Left hindlimb (tissue), 1 donor: ENCODE measurements at places on chromosomes 7 and 10.

DNA sequence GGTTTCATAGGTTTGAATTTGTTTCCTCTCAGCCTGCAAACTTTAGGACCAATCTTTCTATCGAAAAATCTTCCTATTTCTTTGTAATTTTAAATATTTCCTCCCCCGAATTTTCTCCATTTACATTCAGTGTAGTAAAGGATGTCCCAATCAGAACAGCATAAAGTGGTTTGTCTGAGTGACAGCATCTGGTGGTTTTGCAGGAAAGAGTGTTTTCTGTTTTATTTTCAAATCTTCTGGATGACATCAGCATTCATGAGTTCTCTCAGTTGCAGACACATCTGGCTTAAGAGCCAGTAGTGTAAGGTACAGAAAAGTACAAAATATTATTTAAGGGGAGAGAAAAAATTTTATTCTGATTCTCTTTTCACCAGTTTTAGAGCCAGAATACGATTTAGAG is 634.8 kb downstream of the PHTF2 start:
- DNase-seq = no peak

GRCh38 chr10:54749623-54750022 is 51.4 kb downstream of the PCDH15 start:
- no peak for DNase-seq

GRCh38 chr10:27779462-27780015 is 33.9 kb upstream of the MKX start:
- no peak for DNase-seq

GRCh38 chr10:30499816-30500215 is 65.8 kb downstream of the MAP3K8 start:
- no peak for DNase-seq

GRCh38 chr7:149003560-149004305 is 24.6 kb downstream of the PDIA4 start:
- DNase-seq = no peak

DNA sequence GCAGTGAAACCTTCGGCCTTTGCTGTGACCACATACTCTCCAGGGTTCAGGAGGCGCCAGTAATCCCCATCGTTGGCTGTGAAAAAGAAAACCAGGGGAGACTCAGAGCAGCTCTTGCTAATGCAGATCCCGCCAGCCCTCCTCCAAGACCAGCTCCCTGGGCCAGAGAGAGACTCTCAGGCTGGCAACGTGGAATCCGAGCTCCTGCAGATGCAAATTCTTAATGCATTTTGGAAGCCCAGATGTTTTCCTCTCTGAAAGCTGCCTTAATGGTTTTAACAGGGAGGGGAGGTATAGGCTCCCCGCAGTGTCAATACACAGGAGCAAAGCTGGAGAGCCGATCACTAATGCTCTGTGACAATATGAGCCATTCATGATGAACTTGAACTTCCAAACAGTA is 80.8 kb downstream of the GPR26 start:
- no peak for DNase-seq

- no peak for DNase-seq
Observed at GRCh38 chr10:114662646-114663217, 4.7 kb upstream of the ABLIM1 start.

DNA sequence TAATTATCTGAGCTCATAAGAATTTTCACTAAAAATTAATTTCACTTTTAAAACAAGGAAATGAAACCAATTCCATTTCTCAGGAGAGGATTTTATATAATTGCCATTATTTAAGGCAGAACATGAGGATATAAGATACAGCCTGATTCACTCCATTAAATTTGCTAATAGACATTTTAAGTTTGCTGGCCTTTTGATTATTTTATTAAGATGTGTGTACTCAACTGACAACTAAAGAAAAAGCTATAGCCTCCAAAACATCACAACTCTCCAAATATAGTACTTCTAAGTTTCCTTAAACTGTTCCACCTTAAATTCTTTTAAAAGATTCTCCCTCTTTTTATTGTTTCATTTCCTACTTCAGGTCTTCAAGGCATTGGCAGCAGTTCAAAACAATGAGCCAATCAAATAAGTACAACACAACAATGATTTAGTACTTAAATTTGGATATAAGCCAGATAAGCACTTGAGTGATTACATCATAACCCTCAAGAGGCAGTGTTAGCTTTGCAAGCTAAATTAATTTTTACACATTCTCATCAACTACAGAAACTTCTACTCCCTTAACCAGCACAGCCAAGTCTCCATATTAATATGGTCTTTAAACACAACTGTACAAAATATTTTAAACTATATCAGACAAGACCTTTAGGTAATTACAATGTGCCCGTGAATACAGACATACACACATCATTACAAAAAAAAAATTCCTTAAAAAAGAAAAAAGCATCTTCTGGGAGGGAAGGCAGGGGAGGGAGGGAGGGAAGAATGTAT is 121.8 kb downstream of the KMT2C start:
- DNase-seq = no peak

GRCh38 chr10:110655320-110655719 is 11.2 kb downstream of the RBM20 start:
- DNase-seq = no peak

DNA sequence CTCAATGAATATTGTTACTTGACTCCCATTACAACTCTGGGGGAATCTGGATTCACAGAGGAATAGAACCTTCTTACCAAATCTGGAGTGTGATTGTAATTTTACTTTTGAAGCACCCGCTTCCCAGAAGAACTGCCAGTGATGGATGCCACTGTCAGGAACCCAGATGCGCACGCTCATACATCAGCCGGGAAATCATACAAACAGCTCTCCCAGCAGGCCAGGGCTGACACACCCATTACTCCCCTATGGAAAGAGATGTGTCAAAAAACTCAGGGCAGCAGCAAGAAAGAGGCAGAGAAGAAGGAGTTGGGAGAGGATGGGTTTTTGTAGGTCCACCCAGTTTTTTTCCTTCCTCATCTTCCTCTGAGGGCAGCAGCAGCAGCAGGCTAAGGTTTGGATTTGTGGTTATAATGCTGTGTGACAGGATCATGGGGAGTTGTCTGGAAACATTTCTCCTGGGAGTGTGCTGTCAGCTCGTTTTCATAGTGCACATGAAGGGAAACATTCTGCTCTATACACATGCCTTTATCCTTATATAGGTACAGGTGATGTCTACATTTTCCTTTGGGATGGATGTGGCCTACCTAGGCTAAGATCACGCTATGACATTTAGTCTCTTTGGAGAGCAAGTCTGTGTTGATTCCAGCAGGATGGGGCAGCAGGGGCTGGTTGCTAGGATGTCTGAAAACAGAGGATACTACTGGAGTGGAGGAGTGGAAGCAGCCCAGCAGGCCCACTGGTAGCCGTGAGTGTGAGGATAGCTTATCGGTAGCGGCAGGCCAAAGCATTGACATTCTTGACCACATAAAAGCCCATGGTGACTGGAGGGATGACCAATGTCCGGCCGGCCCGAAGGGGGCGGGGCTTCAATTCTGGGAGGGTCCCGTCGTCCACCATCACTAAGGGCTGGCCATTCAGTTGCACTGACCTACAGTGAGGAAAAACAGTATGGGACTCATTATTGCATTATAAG is 12.4 kb upstream of the HPS1 start:
- no peak for DNase-seq

GRCh38 chr7:127598318-127598717 is 4.8 kb downstream of the FSCN3 start:
- DNase-seq = no peak

GRCh38 chr10:96325719-96326373 is 21.6 kb downstream of the DNTT start:
- no peak for DNase-seq

GRCh38 chr10:86390337-86391120 is 23.9 kb upstream of the GRID1 start:
- DNase-seq = no peak

- DNase-seq = no peak
Observed at GRCh38 chr10:8617792-8618191, 563.3 kb downstream of the GATA3 start.

GRCh38 chr7:51080622-51081269 is 235.9 kb downstream of the COBL start:
- no peak for DNase-seq

DNA sequence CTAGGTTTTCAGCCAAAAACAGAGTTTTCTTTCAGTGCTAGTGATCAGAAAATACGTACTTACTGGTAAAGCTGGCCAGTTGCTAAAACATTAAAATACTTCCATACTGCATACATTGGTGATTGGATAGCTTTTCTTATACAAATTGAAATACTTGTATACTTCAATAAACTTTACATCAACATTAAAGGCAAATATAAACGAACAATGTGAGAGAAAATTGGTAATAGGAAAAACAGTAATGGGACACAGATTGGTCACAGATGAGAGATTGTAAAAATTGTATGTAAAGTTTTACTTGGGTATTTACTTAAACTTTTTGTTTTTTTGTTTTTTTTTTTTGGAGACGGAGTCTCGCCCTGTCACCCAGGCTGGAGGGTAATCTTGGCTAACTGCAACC is 391.7 kb downstream of the TFEC start:
- DNase-seq = no peak

GRCh38 chr7:72035266-72035665 is 376.9 kb downstream of the CALN1 start:
- DNase-seq = no peak

- no peak for DNase-seq
Observed at GRCh38 chr7:81590131-81590530, 179.7 kb downstream of the HGF start.

DNA sequence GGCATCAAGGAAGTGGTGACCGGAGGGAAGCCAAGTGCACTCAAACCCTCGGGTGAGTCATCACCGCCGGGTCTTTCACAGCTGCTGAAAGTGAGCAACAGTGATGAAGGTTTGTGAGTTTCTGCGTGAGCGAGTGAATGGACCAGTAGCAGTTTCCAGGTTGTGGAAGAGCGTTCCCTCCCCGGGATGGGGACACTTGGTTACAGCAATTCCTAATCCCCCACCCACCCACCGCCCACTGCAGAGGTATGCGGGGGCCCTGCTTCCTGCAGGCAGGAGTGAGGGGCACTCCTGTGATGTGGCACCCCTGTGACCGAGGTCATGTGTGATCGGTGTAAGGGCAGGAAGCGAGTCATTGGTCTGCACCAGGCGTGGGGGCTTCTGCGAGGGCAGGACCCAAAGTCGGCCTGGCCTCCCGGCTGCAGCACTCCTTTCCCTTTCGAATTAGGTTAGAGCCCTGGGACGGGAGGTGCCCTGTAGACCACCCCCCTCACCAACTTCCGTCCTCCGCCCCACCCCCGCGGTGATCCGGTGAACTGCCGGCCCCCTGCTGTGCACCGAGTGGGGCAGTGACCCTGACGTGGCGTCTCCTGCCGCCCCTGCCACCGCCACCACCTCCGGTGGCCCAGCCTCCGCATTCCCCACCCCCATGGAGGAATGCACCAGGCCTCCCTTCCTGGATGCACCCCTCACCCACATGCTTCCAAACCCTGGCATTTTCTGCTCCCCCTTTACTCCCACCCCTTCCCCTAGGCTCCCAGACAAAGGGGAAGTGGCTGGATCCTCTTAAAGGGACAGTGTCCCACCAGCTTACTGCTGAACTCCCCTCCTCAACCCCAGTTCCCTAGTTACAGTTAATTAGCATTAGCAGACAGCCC is 10.9 kb downstream of the LIMK1 start:
- peak; percentile 81 for DNase-seq

- no peak for DNase-seq
Observed at GRCh38 chr7:15816835-15817426, 130.4 kb upstream of the MEOX2 start.

GRCh38 chr7:82389876-82390275 is 53.7 kb downstream of the CACNA2D1 start:
- DNase-seq = no peak

GRCh38 chr7:157405914-157406810 is 69.4 kb downstream of the DNAJB6 start:
- no peak for DNase-seq

GRCh38 chr10:43963379-43963778 is 314.7 kb upstream of the ZNF32 start:
- peak; percentile 2 for DNase-seq

- no peak for DNase-seq
Observed at GRCh38 chr7:43612128-43612527, 29.2 kb downstream of the STK17A start.

GRCh38 chr10:112981553-112981952 is 31.5 kb downstream of the TCF7L2 start:
- DNase-seq = no peak

DNA sequence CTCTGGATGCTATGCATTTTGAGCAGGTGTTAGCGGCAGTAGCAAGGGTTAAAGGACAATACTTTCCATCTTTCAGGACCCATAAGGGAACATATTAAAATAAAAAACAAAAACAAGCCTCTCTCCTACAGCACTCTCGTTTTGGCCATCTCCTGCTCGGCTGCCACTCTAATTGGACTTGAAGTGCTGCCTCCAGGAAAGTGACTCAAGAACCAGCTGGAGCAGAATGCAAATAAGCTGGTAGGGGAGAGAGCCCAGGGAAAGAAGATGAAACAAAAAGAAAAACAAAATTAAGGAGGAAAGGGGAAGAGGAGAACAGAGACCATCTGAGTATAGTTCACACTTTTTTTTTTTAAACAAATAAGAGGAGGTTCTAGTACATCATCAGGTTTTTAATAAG is 65.6 kb downstream of the HBP1 start:
- DNase-seq = no peak

- DNase-seq = no peak
Observed at GRCh38 chr10:108090476-108091215, 926.1 kb upstream of the SORCS1 start.

DNA sequence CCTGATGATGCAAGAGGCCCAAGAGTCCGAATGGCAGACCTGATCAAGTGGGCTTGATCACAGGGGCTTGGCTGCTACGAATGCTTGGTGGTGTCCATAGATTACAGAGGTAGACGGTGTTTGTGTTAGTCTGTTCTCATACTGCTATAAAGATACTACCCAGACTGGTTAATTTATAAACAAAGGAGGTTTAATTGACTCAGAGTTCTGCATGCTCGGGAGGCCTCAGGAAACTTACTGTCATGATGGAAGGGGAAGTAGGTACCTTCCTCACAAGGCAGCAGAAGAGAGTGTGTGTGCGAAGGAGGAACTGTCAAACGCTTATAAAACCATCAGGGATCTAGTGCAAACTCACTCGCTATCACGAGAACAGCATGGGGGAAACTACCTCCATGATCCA is 268.9 kb upstream of the KLF6 start:
- no peak for DNase-seq

GRCh38 chr7:77354484-77354883 is 61.7 kb downstream of the GSAP start:
- DNase-seq = no peak

DNA sequence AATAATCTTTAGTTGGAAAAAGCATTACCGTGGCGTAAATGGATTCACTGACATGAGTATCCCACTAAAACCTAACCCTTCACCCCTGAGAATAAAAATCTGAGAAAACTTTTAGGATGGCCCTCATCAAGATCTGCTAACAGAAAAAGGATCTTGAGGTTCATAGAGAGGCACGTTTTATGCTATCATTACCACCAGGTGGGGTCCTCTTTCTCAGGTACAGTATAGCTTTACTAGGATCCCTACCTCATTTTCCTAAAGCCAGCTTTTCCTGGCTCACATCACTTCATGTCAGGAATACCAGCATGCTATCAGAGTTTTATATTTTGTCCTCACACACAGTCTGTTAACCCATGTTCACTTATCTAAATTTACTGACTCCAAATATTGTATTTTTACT is 173.7 kb downstream of the POM121L12 start:
- DNase-seq = no peak
